HTR-8/SVneo (cell line): ENCODE measurements at places on chromosomes 6 and 20.

- no peak for DNase-seq
Observed at GRCh38 chr6:18147616-18148015, 7.3 kb downstream of the TPMT start.

DNA sequence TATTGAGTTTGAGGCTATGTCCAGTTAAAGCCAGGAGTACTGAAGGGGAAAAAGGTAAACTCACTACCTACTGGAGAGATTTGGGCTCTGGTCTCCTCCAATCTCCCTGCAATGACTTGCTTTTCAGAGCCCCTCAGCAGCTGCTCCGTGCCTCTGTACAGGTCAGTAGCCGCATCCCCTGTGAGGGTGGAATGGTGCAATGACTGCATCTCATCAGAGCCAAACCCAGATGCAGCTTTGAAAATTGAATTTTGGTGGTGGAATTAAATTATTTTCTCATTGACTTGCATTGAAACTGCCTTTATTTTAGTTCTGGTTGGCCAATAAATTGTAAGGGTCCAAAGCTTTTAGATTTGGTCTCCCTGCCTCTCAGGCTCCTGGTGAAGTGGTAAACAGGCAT is 166.7 kb downstream of the DLL1 start:
- no peak for DNase-seq

GRCh38 chr6:159727717-159728445 is 575 bp downstream of the WTAP start:
- no peak for DNase-seq

- no peak for DNase-seq
Observed at GRCh38 chr20:44664131-44664530, 12.6 kb upstream of the ADA start.

- DNase-seq = peak; percentile 89
Observed at GRCh38 chr6:4776131-4776492, at the start of gene CDYL. TSS of gene CDYL (plus strand) at chr6:4776404. CDS start at chr6:4776784, 380 bp downstream.

- peak; percentile 41 for DNase-seq
Observed at GRCh38 chr6:82906951-82907350, 158.7 kb downstream of the UBE3D start.

GRCh38 chr6:101845172-101845571 is 451.7 kb downstream of the GRIK2 start:
- DNase-seq = no peak

DNA sequence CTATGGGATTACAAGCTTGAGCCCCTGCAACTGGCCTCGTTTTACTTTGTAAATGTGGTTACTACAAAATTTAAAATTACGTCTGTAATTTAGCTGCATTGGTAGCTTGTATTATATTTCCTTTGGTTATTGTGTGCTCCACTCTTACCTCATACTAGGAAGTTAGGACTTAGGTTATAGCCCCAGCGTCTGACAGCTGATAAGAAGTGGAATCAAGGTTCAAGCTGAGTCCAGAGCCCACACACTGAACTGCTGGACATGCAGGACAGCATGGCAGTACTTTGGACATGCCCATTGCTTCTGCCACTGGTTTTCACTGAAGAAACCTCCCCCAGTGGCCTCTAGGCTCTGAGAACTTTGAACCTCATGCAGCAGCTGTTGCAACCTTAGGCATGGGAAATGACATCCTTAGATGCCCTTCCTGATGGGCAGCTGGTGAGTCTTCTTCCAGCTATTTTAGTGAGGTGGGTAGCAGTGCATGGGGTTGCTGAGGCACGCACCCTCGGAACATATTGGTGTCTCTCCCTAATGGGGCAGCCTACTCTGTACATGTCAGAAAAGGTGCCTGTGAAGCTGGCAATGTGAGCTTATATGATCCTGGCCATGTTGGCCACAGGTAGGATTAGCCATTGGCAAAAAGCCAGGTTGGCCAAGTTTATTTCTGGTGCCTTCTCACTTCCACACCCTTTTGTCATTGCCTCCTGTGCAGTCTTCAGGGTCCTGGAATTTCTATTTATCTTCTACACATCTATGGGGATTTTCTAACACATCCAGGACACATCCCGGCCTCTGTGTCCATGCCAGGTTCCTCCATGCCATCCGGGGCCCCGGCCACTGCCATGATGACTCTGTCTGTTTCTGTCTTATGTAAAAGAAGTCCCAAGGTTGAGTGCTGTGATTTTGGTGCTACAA is 85.3 kb downstream of the CDS2 start:
- DNase-seq = no peak

DNA sequence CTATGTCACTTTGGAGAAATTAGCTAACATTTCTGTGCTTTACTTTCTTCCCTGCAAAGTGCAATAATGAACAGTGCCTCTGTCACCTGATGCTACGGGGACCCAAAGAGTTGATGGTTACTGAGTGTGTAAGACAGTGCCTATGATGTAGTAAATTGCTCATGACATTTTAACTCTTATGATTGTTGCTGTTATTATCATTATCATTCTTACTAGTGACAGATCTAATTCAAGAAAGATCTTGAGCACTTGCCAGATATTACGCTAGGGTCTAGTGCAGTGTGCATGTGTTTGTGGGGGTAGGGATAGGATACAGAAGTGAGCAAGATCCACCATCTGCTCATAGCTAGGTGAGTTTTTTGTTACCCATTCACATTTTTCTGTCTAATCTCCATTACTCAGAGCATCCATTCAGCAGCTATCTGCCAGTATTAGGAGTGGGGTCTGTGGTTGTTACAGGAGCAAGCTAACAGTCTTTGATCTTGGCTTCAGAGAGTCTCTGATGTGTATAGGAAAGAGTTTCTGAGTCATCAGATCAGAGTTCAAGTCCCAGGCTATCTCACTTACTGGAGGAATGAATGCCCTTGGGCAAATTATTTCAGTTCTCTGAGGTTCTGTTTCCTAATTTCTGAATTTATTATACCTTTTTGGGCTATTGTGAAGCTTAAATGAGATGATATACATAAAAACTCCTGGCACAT is 33.1 kb upstream of the DAAM2 start:
- DNase-seq = no peak

DNA sequence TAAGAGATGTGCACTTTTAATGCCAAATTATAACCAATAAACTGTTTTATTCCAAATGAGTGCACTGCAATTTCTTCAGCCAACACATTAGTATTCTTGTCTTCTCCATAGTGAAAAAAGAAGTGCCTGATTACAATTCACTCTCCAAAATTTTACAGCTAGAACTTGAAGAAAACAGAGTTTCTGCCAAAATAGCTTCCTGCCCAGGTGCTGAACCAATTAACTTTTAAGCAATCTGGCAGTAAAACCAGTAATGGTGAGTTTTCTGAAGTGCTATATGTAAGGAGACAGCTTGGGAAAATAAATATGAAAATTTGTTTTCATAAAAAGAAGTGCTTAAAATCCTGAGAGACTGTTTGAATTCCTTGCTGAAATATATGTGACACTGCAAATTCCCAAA is 266.0 kb upstream of the NT5E start:
- DNase-seq = no peak

GRCh38 chr6:22318404-22318803 is 21.6 kb upstream of the PRL start:
- no peak for DNase-seq

DNA sequence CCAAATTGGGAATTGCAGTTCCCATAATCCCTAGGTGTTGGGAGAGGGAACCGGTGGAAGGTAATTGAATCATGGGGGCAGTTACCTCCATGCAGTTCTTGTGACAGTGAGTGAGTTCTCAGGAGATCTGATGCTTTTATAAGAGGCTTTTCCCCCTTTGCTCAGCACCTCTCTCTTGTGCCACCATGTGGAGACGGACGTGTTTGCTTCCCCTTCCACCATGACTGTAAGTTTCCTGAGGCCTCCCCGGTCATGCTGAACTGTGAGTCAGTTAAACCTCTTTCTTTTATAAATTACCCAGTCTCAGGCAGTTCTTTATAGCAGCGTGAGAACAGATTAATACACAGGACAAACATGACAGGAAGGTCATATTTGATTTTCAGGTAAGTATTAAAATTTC is 25.3 kb upstream of the HECA start:
- DNase-seq = no peak

DNA sequence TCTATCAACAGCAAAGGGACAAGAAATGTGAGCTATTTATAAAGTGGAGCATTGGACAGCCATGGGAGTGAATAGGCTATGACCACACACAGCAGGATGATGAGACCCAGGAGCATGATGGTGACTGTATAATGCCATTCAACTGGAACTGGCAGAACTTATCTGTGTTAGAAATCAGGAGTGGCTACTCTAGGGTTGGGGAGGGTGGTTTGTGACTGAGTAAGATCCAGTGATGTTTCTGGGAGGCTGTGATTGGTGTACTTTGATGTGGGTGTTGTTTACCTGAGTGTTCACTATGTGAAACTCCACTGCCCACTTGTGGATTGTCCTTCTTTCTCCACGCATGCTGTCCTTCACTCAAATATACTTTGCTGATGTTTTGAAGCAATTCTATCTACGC is 11.5 kb upstream of the HLA-B start:
- DNase-seq = no peak

GRCh38 chr6:35310265-35310831 is 12.7 kb downstream of the DEF6 start:
- DNase-seq = no peak

GRCh38 chr6:158654498-158654897 is 4.6 kb downstream of the SYTL3 start:
- DNase-seq = no peak

- no peak for DNase-seq
Observed at GRCh38 chr20:39623584-39624234, 661.6 kb downstream of the DHX35 start.

- no peak for DNase-seq
Observed at GRCh38 chr20:47814632-47815415, 29.5 kb upstream of the SULF2 start.

DNA sequence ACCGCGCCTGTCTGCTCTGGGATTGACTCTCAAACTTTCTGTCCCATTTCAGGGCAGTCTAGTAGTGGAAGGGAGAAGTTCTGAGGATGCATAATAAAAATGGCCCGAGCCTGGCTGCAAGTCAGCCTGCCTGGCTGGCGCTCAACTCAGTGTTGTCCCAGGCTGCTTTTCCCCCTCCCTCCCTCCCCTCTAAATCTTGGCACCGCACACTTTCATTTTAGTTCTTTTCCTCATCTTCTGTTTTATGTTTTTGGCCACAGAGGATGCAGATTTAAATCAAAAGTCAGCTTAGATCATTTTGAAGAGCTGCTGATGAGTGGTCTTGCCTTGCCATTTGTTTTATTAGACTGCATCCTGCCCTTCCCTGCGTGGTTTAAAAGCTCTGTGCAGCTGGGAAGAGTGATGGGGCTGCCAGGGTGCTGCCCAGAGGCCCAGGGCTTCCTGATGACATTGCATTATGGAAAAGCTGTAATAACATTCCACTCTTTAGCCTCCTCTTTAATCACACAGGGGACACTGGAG is 6.5 kb upstream of the UQCC2 start:
- no peak for DNase-seq

DNA sequence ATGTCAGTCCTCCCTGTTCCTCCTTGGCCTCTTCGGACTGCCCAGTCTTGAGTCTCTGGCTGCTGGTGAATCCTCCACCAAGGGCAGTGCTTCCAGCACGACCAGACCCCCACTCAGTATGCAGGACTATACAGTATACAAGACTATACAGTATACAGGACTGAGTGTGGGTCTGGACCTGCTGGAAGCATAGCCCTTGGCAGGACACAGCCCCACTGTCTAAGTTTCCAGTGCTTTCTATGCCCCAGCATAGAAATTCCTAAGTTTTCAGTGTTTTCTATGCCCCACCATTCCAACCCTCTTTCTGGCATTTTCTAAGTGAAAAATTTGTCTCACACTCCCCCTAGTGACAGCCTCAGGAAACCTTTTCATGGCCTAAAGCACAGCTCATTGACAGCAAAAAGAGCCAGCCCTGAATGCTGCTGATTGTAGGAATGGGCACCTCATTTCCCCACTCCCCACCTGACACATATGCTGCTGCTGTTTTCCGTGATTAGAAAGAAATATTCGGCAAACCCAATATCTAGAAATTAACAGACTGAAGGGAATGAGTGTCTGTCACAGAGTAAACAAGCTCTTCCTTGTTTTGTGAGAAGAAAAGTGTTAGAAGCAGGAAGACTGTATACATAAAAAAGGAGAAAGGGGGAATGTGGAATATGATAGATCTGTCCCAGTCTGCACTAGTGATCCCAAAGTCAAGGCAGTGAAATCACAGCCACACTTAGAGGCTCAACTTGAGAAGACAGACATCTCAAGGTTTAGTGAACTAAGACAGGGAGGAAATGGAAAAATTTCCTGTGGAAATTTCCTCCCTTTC is 206.9 kb downstream of the IBTK start:
- DNase-seq = peak; percentile 13

DNA sequence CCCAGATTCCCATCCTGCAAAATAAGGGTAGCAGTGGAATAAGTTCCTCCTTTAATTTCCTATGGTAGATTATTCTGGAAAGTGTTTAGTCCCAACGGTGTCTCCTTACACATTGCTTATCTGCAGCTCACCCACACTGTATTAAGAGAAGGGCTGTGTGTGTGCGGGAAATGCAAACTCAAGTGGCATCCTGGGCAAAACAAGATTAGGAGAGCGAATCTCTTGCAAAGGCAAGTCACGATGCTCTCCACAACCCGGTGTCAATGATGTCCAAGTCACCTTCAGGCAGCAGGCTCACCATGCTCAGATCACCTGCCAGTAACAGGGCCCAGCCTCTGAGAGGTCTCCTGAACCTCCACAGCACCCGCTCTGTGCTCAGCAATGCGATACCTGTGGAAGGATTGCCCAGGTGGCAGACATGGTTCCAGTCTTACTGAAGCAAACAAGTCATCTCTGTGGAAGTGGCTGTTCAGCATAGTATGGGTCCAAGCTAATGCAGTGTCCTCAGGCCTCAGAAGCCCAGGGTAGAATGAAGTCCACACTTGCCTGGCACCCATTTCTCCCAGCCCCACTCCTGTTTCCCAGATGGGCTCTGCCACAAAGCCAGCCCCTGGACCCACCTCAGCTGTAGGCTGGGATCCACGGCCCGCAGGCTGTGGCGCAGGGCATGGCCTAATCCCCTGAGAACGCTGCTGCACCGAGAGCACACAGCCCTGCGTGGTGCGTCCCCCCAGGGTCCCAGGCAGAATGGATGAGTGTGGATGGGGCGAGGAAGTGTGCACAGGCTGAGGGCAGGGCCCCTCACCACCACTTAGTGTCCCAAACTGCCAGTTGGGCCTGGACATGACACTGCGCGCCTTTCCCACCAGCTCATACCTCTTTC is 101.2 kb downstream of the PXDC1 start:
- no peak for DNase-seq

- DNase-seq = peak; percentile 45
Observed at GRCh38 chr6:17101422-17102257, at the start of gene STMND1. TSS of gene STMND1 (plus strand) at chr6:17102050. CDS start at chr6:17102258, 208 bp downstream.

GRCh38 chr20:54061101-54061881 is 9.1 kb downstream of the BCAS1 start:
- no peak for DNase-seq
